ENCODE measurements at places on chromosomes 6 and 20.

- no peak for DNase-seq
Observed at GRCh38 chr20:1150218-1150617, 31.8 kb downstream of the PSMF1 start.

- DNase-seq: no peak
Observed at GRCh38 chr20:57106692-57107091, 159.7 kb downstream of the BMP7 start.

- DNase-seq: no peak
Observed at GRCh38 chr6:43934803-43935602, 165.0 kb downstream of the VEGFA start.

GRCh38 chr6:46331461-46331860 is 159.8 kb downstream of the RCAN2 start:
- DNase-seq: no peak
